Muscle of leg (tissue), 16 donors: ENCODE measurements at places on chromosomes 7 and 10. TPM values are rescaled to one million over a fixed set of nuclear protein-coding genes. Genes with fewer than 3 reads are reported as not detected.

AKR1C8 gene
- total RNA-seq = 0.09 TPM

IL6 gene
- total RNA-seq = 0.44 TPM

CCDC146 gene
- 6.7 TPM for total RNA-seq

IKZF1 gene
- 1.6 TPM for total RNA-seq

ADAM8 gene
- 1.4 TPM for total RNA-seq

ACSL5 gene
- total RNA-seq = 1.7 TPM

RAMP3 gene
- 6.2 TPM for total RNA-seq

SLC35G1 gene
- total RNA-seq = 2.9 TPM

GRID1 gene
- 2.7 TPM for total RNA-seq

ZNF511 gene
- 22.3 TPM for total RNA-seq

GNAT3 gene
- total RNA-seq = not detected

ZSCAN21 gene
- total RNA-seq = 15.8 TPM

MKX gene
- total RNA-seq = 14.7 TPM

DNMBP gene
- 11.8 TPM for total RNA-seq

MYH16 gene
- total RNA-seq = not detected

C10orf67 gene
- 0.04 TPM for total RNA-seq

WEE2 gene
- total RNA-seq = 0.09 TPM

DNA sequence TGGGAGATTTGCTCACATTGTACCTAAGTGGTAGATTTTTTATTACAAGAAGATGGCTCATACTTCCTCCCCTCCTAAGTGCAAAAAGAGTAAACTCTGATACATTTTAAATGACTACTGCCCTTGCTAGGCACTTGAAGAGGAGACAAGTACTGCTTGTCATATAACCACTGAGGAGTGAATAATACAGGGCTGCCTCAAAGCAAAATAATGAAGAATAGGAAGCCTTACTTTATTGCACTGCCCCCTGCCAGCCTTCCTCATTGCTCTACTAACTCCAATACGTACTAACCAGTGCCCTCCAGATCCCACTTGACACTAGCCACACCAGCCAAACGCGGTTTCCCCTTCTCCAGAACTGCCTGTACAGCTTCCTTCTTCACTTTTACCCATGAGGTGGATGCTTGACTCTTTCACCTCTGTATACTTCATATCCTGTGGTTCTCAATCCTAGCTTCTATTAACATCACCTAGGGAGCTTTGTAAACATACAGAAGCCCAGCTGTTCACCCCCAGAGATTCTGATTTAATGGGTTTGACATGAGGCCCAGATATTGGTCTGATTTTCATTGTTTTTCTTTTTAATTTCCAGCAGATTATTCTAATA is 11.7 kb upstream of the MTERF1 start:
- H3K36me3 ChIP-seq = no peaks in the 10 kb centered on the region
- no peaks in the 10 kb centered on the region for H3K27me3 ChIP-seq
- no peak overlapping the region for H3K27ac ChIP-seq
- H3K4me1 ChIP-seq = no peaks in the 10 kb centered on the region
- DNase-seq = no peak

GRCh38 chr10:88063861-88064557 is 200.6 kb downstream of the PTEN start:
- DNase-seq = no peak
- no peak overlapping the region for H3K4me3 ChIP-seq
- no peaks in the 10 kb centered on the region for H3K36me3 ChIP-seq
- no peaks in the 10 kb centered on the region for H3K27me3 ChIP-seq
- no peak overlapping the region for H3K27ac ChIP-seq

DNA sequence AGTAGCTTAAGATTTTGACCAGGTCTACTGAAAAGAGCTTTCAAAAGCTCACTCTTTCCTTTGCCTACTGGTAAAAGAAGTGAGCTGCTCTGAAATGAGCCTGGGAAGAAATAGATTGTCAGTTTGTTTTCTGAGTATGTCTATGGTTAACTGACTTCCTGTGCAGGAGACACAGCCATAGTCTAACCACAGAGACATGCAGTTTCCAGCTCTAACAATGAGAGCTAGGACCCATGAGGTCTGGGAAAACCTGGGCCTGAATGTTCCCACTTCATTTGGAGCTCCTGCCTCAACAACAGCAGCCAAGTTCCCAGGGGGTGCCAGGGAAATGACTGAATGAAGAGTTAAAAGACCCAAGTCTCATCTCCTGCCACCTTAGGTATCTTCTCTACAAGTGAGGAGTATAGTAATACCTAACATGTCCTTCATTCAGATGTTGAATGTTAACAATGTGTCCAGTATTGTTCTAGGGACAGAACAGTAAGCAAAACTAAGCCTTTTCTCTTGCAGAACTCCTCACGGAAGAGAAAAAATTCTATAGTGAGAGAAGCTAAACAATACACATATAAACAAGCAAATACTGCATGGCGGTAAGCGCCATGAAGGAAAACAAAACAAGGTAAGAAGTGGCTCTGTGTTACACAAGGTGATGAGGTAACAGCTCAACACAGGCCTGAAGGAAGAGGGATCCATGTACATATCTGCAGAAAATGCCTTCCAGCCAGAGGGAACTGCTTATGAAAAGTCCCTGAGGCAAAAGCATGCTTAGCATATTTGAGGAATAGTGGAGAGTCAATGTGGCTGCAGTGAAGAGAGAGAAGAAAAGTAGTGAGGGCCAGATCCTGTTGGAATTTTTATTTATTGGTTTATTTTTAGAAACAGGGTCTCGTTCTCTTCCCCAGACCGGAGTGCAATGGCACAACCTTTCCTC is 26.4 kb upstream of the ANKRD1 start:
- H3K4me3 ChIP-seq = no peak overlapping the region
- no peaks in the 10 kb centered on the region for H3K4me1 ChIP-seq
- no peak for DNase-seq
- H3K27ac ChIP-seq = no peak overlapping the region

- H3K36me3 ChIP-seq = no peaks in the 10 kb centered on the region
- no peaks in the 10 kb centered on the region for H3K4me1 ChIP-seq
- H3K27me3 ChIP-seq = no peaks in the 10 kb centered on the region
- H3K4me3 ChIP-seq = no peak overlapping the region
- DNase-seq = no peak
Observed at GRCh38 chr7:50185951-50186682, 93.1 kb upstream of the ZPBP start.

GRCh38 chr7:29043576-29043975 is 85.4 kb upstream of the TRIL start:
- no peak overlapping the region for H3K4me3 ChIP-seq
- no peaks in the 10 kb centered on the region for H3K27me3 ChIP-seq
- DNase-seq = no peak
- H3K27ac ChIP-seq = no peak overlapping the region
- peaks cover 26% of the 10 kb centered on the region for H3K4me1 ChIP-seq
- no peaks in the 10 kb centered on the region for H3K36me3 ChIP-seq

DNA sequence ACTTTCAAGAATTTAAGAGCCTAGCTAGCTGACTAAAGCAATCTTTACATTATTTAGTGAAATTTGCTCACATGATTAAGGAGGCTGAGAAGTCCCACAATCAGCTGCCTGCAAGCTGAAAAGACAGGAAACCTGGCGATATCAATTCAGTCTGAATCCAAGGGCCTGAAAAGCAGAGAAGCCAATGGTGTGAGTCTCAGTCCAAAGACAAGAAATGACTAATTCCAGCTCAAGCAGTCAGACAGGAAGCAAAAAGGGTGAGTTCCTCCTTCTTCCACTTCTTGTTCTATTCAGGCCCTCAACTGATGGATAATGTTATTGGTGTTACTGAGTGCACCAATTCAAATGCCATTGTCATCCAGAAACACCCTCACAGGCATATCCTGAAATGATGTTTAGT is 1231.6 kb upstream of the CELF2 start:
- DNase-seq = no peak
- no peak overlapping the region for H3K4me3 ChIP-seq
- H3K36me3 ChIP-seq = no peaks in the 10 kb centered on the region
- H3K4me1 ChIP-seq = no peaks in the 10 kb centered on the region

GRCh38 chr10:30792025-30792424 is 162.5 kb upstream of the LYZL2 start:
- H3K27me3 ChIP-seq = no peaks in the 10 kb centered on the region
- DNase-seq = no peak
- H3K36me3 ChIP-seq = no peaks in the 10 kb centered on the region
- no peaks in the 10 kb centered on the region for H3K4me1 ChIP-seq

GRCh38 chr7:125504848-125505247 is 575.2 kb upstream of the POT1 start:
- H3K36me3 ChIP-seq = no peaks in the 10 kb centered on the region
- H3K4me1 ChIP-seq = no peaks in the 10 kb centered on the region
- no peak for DNase-seq

- DNase-seq = no peak
- H3K4me1 ChIP-seq = peaks cover 48% of the 10 kb centered on the region
- H3K4me3 ChIP-seq = no peak overlapping the region
- peaks cover 14% of the 10 kb centered on the region for H3K36me3 ChIP-seq
- peaks cover 44% of the 10 kb centered on the region for H3K27me3 ChIP-seq
Observed at GRCh38 chr7:27108390-27109127, 6.1 kb upstream of the HOXA2 start.

GRCh38 chr7:85682833-85683620 is 496.2 kb upstream of the SEMA3D start:
- no peak overlapping the region for H3K4me3 ChIP-seq
- H3K36me3 ChIP-seq = no peaks in the 10 kb centered on the region
- peak; percentile 82 for DNase-seq
- H3K27me3 ChIP-seq = no peaks in the 10 kb centered on the region

DNA sequence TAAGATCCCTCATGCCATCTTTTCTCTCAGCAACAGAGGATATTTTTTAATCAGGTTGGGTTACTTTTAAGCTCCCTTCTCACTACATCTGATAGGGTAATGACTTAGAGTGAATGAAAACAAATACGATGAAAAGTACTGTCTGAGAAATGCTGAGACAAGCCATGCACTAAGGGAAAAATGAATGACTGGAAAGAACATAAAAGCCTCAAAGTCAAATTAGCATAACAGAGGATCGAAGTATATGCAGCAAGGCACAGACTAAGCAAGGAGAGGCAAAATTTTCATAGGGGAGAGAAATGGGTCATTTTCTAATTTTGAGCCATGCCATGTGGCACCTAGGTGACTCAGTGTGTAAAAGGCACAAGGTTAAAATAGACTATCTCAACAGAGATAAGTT is 8.5 kb upstream of the POT1 start:
- no peaks in the 10 kb centered on the region for H3K4me1 ChIP-seq
- no peak overlapping the region for H3K4me3 ChIP-seq
- DNase-seq = no peak
- no peaks in the 10 kb centered on the region for H3K36me3 ChIP-seq
- no peak overlapping the region for H3K27ac ChIP-seq
- no peaks in the 10 kb centered on the region for H3K27me3 ChIP-seq

DNA sequence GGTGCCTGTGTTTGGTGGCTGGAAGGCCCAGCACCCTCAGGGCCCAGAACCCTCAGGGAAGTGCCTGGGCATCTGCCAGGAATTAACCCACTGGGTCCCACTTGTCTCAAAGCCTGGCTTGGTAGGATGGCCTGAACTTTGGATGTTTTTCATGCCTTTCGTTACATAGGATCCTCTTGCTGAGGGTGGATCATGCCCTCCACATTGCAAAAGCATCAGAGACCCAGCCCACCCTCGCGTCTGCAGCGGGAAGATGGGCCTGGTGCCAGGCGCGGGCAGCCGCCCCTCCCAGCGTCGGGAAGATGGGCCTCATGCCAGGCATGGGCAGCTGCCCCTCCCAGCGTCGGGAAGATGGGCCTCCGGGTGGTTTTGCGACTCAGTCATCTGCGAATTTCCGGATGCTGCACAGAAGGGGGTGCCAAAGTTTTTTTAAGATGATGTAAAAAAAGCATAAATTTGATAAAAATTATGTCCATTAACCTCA is 51.9 kb upstream of the PRKAR1B start:
- no peaks in the 10 kb centered on the region for H3K27me3 ChIP-seq
- peaks cover 54% of the 10 kb centered on the region for H3K4me1 ChIP-seq
- H3K36me3 ChIP-seq = peaks cover 66% of the 10 kb centered on the region
- peak; percentile 65 for DNase-seq

- H3K36me3 ChIP-seq = peaks cover 18% of the 10 kb centered on the region
- no peaks in the 10 kb centered on the region for H3K4me1 ChIP-seq
- H3K27me3 ChIP-seq = no peaks in the 10 kb centered on the region
- no peak overlapping the region for H3K4me3 ChIP-seq
- peak; percentile 8 for DNase-seq
- H3K27ac ChIP-seq = no peak overlapping the region
Observed at GRCh38 chr10:118698421-118698820, 56.3 kb downstream of the CACUL1 start.

GRCh38 chr7:106218546-106218945 is 66.2 kb downstream of the NAMPT start:
- H3K27me3 ChIP-seq = peaks cover 2% of the 10 kb centered on the region
- no peaks in the 10 kb centered on the region for H3K36me3 ChIP-seq
- H3K27ac ChIP-seq = no peak overlapping the region
- DNase-seq = no peak
- no peaks in the 10 kb centered on the region for H3K4me1 ChIP-seq
- H3K4me3 ChIP-seq = no peak overlapping the region

GRCh38 chr7:47318395-47319182 is 263.3 kb downstream of the TNS3 start:
- DNase-seq = no peak
- H3K4me3 ChIP-seq = no peak overlapping the region
- peaks cover 29% of the 10 kb centered on the region for H3K36me3 ChIP-seq
- no peaks in the 10 kb centered on the region for H3K27me3 ChIP-seq
- no peak overlapping the region for H3K27ac ChIP-seq
- peaks cover 28% of the 10 kb centered on the region for H3K4me1 ChIP-seq

GRCh38 chr10:99430116-99430450 is 341 bp downstream of the GOT1 start:
- H3K27me3 ChIP-seq = no peaks in the 10 kb centered on the region
- peak overlapping the region; percentile 79 for H3K27ac ChIP-seq
- DNase-seq = no peak
- peaks cover 14% of the 10 kb centered on the region for H3K4me1 ChIP-seq
- H3K36me3 ChIP-seq = peaks cover 9% of the 10 kb centered on the region
- H3K4me3 ChIP-seq = peak overlapping the region; percentile 98

DNA sequence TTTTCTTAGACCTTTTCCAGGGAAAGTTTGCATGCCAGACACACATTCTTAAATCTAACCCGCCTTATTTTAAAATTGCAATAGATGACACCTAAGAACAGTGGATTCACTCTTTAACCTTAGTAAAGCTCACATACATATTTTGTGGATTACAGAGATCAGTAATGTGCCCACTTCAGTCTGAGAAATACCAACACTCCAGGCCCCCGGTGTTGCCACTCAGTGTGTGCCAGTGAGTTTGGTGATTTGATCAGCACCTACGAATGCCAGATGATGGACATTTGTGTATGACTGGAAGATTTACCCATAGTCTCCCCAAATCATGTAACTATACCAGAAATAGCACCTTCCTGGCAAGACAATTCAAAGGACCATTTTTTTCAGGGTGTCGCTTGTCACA is 2.6 kb downstream of the LRRN3 start:
- no peak for DNase-seq
- no peaks in the 10 kb centered on the region for H3K27me3 ChIP-seq
- peaks cover 2% of the 10 kb centered on the region for H3K4me1 ChIP-seq
- H3K27ac ChIP-seq = no peak overlapping the region
- no peak overlapping the region for H3K4me3 ChIP-seq

- H3K4me3 ChIP-seq = no peak overlapping the region
- H3K36me3 ChIP-seq = no peaks in the 10 kb centered on the region
- no peaks in the 10 kb centered on the region for H3K27me3 ChIP-seq
- H3K4me1 ChIP-seq = no peaks in the 10 kb centered on the region
Observed at GRCh38 chr7:147535701-147536111, 1054.9 kb upstream of the C7orf33 start.
